ENCODE measurements at places on chromosomes 11 and 22.

- DNase-seq: no peak
Measured at GRCh38 chr22:26552466-26552865, 37.5 kb downstream of the TPST2 start.

GRCh38 chr11:117792241-117792640 lies 4.8 kb downstream of the DSCAML1 start:
- DNase-seq: no peak

DNA sequence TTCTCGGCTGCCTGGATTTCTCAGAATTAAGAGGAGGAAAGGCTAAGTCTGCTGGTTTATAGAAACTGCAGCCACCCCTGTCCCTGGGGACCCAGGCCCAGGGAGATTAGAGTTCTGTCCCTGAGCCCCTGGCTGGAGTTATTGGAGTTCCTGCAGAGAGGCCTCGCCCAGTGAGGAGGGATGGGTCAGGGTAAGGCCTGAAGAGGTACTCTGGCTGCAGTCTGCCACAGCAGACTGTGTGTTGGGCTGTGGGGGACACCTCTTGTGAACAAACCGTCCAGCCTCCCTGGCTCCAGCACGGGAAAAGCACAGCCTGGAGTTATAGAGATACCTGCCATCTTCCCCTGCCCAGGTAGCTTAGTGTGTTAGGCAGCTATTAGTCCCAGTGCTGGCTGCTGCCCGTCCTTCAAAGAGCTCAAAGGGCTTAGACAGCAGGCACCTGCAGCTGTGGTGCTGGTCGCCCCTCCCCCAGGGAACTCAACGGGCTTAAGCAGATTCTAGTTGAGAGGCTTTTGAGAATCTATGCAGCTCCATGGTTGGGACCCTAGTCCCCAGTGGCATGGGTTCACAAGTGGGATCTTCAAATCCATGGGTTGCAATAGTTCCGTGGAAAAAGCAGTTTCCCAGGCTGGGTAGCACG lies 36.6 kb upstream of the MUC15 start:
- DNase-seq: no peak

GRCh38 chr11:65487467-65488272 lies 11.2 kb upstream of the MALAT1 start:
- DNase-seq: no peak

- no peak for DNase-seq
Measured at GRCh38 chr11:17350455-17351171, 987 bp upstream of the NCR3LG1 start.

DNA sequence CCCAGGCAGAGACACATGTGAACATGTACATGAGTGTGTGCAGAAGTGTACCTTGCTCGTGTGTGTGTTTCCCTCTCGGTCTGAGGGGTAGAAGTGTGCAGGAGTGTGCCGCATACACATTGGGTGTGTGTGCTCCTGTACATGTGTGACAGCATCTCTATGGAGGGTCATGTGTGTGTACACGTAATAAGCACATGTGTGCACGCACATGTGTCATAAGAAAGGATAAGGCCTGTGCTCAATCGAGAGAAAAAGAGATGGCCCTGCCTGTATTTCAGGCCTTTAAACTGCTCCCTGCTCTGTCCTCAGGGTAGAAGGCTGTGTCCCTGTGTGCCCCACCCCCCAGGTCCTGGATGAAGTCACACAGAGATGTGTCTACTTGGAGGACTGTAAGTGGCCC lies 61.8 kb downstream of the OTOG start:
- DNase-seq: no peak

DNA sequence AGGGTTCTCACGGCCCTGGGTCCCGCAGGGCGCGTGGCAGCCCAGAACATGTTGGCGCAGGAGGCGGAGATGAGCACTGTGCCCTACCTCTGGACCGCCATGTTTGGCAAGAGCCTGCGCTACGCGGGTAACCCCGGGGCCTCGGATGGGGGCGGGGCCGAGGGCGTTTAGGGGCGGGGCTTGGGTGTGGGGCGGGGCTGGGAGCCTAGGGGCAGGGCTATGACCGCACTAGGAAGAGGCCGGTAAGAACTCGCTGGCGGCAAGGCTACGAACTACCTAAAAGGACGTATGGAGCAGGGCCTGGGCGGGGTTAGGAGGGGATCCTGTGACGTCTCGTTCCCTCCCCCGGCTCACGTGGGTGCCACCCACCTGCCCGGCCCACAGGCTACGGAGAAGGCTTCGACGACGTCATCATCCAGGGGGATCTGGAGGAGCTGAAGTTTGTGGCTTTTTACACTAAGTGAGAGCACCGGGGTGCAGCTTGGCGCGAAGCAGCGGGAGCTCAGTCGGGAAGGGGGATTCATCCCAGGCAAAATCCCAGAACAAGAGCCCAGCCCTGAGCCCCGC lies 2.8 kb upstream of the LZTR1 start:
- peak; percentile 46 for DNase-seq

GRCh38 chr11:43969543-43969942 lies 27.1 kb downstream of the C11orf96 start:
- DNase-seq: no peak

DNA sequence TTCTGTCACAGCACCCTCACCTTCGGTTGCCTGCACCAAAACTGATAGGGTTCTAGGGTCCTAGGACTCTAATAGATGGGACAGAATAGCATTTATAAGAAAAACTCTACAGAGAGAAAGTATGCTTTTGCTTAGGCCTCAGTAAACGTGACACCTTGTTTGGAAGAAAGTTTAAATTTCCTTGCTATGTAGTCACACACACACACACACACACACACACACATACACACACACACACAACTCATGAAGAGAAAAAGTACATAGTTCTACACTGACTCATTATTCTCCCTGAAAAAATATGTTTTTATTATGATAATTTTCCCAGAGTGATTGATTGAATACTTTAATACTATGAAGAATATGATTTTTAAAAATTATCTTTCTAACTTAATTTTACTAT lies 220.8 kb upstream of the SNX19 start:
- no peak for DNase-seq

- DNase-seq: no peak
Measured at GRCh38 chr11:15932417-15932816, 423.9 kb downstream of the SOX6 start.

GRCh38 chr11:109902764-109903433 lies 190.3 kb upstream of the ZC3H12C start:
- no peak for DNase-seq

DNA sequence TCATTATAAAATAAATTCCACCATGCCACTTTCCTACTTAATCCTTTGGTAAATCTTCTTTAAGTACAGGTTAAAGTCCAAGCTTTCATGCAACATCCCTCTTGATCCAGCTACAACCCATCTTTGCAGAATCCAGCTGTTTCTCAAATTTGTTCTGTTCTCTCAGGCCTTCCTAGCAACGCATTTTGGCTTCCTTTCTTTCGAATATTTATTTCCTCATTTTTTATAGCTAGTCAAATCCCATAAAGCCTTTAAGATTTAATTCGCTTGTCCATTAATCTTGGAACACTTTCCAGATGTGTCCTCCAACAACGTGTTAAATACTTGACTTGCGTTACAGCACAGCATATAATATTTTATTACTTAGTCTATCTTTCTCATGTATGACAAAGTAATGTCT lies 600.1 kb upstream of the CHORDC1 start:
- DNase-seq: no peak

GRCh38 chr22:17972385-17973191 lies 51.8 kb downstream of the MICAL3 start:
- DNase-seq: no peak

- DNase-seq: peak; percentile 76
Measured at GRCh38 chr11:121464352-121464946, 11.7 kb upstream of the SORL1-AS1 start.

- DNase-seq: no peak
Measured at GRCh38 chr11:75453916-75454655, 21.1 kb upstream of the KLHL35 start.

- DNase-seq: no peak
Measured at GRCh38 chr11:64119700-64120099, 46.2 kb downstream of the MACROD1 start.

- no peak for DNase-seq
Measured at GRCh38 chr22:30044369-30044768, 35.9 kb upstream of the HORMAD2 start.

DNA sequence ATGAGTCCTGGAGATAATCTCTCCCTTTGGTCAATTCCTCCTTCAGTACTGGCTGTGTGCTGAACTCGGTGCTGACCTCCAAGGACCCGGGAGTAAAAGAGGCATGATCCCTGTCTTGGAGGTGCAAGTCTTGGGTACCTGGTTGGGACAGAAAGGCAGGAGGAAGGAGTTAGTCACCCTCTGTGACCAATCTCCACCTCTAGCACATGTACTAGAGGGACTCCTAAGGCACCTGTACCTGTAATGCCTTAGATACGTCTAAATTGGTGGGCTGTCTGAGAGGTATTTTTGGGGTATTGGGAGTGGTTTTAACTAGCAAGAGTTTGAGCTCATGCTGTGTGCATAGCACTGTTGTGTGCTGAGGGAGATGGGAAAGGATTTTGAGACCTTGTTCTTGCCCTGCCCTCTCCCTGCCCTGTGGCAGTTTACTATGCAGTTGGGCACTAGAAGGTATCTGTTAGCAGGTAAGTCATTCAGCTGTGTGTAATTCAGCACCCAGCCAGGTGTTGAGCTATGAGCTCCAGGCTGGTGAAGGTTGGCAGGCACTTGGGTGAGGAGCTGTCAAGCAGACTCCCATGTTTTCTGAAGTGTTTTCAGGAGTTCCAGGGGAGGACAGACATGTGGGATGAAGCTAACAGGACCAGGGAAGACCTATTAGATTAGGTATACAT lies 2.5 kb downstream of the PANX1 start:
- DNase-seq: no peak

GRCh38 chr22:28882545-28882877 lies 861 bp upstream of the ZNRF3 start:
- DNase-seq: peak; percentile 11

DNA sequence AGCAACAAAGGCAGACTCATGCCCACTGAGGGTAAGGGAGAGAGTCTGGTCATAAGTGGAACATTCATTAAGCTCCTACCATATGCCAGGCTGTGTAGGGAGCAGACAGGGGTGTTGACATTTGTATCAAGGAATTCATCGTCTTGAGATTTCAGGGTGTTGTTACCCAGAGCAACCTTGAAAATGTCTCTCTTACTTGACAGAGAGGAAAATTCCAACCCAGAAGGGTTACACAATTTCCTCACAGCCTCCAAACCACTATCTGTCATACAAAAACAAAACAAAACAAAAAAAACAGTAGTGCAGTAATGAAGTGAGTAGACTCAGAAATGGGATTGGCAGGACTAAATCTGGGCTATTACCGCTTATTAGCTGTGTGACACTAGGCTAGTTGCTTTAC lies 113.2 kb downstream of the MIAT start:
- DNase-seq: no peak

GRCh38 chr22:25976356-25976755 lies 192.9 kb upstream of the SEZ6L start:
- no peak for DNase-seq

GRCh38 chr22:29255064-29255621 lies 12.6 kb downstream of the RHBDD3 start:
- no peak for DNase-seq

GRCh38 chr11:1647901-1648652 lies 18.5 kb downstream of the KRTAP5-5 start:
- no peak for DNase-seq

DNA sequence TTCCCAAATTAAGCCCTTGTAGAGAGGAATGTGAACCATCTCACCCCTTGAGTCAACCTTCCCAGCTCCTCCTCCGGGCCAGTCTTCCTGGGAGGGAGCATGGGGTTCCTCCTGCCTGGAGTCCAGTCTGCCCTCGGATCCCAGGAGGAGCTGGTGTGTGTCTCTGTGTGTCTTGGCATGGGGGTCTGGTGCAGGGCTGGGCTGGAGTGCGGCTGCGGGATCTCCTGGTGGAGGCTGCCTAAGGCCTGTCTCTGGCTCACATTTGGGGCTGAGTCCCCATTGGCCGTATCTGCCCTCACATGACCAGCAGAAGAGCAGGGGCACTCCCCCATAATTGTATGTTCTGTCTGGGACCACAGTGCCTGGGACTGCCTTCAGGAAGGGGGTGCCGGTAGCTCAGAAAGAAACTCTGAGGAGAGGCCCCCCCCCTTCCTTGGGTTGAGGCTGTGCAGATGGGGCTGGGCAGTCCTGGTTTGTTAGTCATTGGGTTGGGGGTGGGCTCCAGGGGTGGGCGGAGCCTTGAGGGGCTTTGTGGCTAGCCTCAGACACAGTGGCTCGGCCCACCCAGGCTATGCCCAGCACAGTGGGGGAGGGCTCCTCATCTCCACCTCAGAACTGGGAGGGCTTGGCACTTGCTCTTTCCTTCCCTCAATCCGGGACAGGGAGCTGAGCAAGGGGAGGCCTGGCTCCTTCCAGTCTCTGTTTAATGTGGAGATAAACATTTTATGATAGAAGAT lies 2.9 kb downstream of the C1QTNF5 start:
- no peak for DNase-seq

DNA sequence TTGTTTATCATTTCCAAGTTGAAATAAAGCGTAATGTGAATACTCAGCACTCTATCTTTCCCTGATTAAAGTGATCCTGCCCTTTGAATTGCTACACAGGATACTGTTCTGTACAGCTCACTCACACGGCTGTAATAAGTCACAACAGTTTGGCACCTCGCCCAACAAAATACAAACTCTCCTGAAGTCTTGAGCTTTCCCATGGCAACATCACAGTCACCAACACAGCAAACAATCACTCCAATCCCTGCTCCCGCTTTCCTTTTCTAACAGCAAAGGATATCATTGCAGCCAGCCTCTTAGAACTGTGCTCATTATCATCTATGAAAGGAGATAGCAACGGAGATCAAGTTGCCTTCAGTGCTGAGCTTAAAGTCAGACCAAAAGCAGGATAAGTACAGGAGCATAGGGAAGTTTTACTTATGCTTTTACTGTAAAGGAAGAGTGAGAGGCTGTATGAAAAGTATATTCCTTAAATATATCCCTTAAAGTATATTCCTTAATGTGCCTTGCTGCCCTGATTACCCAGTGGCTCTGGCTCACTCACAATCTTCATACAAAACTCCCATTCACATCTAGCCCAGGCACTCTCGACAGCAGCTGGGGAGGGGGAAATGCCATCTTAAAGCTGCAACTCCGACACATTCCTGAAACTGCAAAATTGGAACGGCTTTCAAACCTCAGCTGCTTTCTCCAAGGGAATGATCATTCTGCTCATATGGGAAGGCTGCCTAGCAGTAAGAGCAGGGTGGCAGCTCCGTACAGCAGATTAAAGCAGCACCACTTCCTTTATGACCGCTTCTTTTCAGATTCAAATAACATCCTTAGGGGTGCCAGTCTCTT lies 35.8 kb downstream of the MAML2 start:
- DNase-seq: no peak

DNA sequence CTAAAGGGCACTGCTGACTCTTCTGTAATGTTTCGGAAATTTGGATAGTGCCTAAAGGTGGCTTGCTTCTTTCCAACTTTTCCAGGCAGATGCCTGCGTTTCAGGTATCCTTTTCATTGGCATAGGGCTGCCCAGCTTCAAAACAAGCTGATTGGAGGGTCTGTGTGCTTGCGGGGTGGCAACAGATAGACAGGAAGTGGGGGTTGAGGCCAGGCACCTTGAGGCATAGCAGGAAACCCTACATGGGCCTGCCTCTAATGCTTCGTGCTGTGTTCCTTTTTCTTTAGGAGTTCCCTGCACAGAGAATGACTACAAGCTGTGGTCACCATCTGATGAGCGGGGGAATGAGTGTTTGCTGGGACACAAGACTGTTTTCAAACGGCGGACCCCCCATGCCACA lies 92.2 kb upstream of the SORL1-AS1 start:
- DNase-seq: no peak
